ENCODE measurements at places on chromosomes 2 and 18.

DNA sequence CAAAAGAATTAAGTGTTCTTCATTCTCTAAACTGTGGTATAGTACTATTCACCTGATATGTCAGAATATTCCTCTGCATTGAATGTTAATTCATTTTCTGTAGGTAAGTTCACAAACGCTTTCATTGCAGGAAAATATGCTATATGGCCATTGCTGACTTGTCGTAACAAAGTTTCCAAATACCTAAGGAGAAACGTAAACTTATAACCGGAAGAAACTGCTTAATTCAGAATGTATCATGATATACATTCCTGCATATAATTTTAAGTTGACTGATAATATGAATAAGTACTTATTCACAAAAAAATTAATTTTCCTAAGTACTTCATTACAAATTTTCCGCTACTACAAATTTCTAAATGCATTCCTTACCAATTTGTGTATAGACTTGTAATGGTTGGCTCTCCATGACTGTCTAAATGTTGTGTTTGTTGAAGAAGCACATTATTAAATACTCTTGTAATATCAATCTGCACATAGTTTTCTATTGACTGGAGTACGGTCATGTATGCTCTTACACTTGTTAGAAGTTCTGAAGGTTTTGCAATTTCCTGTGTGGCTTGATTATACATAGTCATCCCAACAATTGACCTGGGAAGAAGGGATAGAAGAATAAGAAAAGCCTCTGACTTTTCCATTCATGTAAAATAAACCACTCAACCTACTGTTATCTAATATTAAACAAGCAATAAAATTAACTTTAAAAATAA is 85.4 kb downstream of the NCKAP1 start:
- no peak for DNase-seq

- DNase-seq: no peak
Measured at GRCh38 chr2:100107906-100108647, 34.3 kb downstream of the AFF3 start.

- no peak for DNase-seq
Measured at GRCh38 chr2:148342086-148342485, 302.5 kb upstream of the EPC2 start.

GRCh38 chr2:65639156-65639864 is 206.9 kb upstream of the SPRED2 start:
- DNase-seq: no peak

GRCh38 chr2:160660741-160661140 is 167.1 kb upstream of the RBMS1 start:
- no peak for DNase-seq

- DNase-seq: no peak
Measured at GRCh38 chr18:12497296-12497695, 89.6 kb downstream of the PRELID3A start.

- no peak for DNase-seq
Measured at GRCh38 chr2:47265751-47266231, 110.7 kb upstream of the STPG4 start.

DNA sequence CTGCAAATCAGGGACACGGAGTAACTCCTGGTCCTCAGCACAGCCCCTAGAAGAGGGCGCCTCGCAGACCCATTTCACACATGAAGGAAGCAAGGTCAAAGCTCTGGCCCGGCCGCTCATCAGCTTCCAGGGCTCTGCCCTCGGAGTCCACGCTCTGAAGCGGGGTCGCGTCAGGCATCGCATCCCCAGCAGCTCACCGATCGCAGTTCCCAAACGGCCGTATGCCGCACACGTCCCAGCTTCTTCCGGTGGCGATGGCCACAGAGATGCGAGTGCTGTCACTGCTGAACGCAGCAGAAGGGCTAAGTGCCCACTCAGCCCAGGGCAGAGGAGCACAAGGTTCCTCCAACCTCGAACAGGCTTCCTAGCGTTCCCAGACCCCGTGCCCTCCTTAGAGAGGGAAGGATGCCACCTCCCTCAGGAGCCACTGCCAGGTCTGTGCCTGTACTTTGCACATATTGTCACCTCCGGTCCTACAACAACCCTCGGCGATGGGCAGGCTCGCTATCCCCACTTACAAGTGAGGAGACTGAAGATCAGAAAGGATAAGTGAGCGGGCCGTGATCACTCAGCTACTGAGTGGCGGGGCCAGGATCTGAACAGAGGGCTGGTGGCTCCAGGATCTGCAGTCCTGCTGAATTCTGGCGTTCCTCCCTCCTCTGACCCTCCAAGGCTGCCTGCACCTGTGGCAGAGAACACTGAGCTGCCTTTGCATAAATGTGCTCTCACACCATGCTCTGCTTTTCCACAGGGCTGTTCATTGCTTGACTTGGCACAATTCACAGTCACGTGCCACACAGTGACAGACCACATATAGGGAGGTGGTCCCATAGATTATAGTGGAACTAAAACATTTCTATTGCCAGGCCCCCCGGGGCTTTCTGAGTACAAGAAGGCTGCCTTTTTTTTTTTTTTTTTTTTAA is 71.4 kb downstream of the COPS8 start:
- no peak for DNase-seq

DNA sequence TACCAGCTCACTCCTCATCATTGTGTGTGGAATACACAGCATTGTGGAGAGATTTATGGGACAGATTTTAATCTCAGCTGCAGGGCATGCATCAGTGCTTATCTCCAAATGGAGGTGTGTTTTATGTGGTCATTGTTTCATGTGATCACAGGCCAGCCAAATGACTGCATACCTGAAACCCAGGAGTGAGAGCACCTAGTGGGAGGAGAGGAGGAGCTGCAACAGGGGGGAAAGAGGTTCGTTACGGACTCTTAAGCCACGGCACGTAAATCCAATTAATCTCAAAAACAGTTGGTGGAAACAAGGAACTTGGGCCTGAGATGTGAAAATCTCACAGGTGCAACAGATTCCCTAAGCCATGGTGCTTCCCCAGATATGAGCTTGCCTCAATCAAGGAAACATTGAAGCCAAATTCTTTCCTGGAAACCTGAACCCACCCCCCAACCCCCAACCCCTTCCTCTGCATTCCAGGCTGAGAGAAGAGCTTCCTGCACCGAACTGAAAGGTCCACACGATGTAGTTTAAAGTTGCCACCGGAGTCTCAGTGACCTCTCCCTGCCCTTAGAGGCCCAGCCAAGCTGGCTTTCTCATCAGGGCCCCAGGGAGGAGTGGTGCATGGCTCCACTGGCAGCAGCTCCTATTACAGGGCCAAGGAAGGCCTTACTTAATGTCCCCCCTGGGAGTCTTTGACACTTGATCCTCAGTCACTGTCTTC is 167.4 kb downstream of the C1D start:
- no peak for DNase-seq

DNA sequence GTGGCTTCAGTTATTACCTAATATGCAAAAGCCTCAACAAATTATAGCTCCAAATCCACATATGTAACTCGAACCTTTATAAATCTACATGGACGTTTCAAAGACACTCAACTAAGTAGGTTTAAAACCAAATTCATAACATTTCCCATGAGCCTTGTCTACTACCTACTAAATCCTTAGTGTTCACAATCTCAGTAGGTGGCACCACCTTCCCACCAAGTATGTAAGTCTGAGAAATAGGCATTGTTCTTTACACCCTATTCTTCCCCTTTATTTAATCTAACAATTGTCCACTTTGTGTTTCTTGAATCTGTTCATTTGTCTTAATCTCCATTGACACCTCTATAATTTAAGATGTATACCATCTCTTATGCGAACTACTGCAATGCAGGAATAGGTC is 4.6 kb downstream of the PIGN start:
- no peak for DNase-seq

DNA sequence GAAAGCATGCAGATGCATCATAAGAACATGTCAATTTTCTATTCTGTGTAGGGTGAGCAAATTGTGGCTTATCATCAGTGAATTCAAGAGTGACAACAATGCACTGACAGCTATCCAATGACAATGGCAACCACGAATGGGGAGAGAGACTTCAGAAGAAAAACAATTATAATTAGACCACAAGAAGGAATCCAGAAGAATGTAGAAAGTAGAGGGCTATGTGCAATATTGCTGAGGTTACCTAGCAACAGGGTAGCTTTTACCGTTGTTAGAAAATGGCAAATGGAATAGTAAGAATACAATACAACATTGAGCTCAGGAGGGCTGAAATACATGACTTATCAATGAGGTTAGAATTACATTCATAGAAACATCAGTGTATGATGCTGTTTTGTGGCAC is 71.1 kb upstream of the SESTD1 start:
- no peak for DNase-seq

DNA sequence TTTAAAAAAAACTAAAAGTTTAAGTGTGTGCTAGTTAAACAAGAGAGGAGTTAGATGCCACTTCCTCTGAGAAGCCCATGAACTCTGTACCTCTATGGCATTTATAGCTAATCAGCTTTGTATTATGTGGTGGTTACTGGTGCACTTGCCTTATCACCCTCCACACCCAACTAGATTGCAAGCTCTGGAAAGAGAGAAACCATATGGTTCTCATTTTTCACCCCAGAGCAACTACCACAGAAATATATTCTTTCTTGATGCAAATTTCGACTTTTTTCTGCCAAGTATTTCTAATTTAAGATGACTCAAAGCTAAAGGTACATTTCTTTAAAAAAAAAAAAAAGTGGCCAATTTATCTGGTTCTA is 24.2 kb downstream of the RAPH1 start:
- DNase-seq: no peak

DNA sequence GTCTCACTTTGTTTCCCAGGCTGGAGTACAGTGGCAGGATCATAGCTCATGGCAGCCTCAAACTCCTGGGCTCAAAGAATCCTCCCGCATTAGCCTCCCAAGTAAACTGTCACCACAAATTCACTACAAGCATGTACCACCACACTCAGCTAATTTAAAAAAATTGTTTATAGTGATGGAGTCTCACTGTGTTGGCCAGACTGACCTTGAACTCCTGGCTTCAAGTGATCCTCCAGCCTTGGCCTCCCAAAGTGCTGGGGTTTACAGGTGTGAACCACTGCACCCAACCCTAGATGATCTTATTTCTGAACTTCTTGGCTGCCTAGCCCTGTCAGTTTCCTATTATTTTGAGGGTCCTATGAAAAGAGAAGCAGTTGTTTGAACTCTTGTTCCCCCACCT is 14.8 kb downstream of the DYNC2LI1 start:
- no peak for DNase-seq

DNA sequence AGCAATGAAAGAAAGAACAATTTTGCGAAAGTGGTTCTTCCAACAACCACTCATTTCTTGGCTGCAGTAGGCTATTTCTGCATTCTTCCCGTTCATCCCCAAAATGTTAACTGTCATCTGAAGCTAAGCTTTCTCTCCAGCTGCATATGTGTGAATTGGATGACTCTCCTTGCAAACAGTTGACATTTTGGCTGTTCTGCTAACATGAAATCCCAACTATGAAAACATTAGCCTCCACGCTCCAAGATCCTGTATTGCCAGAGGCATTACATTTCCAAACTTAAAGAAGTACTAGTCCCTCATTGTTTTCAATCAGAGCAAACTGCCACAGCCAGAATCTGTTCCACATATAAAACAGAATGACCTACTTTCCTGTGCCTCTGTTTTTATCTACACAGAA is 88.5 kb downstream of the TGIF1 start:
- DNase-seq: no peak

GRCh38 chr18:7740821-7741220 is 173.7 kb downstream of the PTPRM start:
- no peak for DNase-seq

- DNase-seq: no peak
Measured at GRCh38 chr2:73700131-73700611, 37.0 kb downstream of the TPRKB start.

DNA sequence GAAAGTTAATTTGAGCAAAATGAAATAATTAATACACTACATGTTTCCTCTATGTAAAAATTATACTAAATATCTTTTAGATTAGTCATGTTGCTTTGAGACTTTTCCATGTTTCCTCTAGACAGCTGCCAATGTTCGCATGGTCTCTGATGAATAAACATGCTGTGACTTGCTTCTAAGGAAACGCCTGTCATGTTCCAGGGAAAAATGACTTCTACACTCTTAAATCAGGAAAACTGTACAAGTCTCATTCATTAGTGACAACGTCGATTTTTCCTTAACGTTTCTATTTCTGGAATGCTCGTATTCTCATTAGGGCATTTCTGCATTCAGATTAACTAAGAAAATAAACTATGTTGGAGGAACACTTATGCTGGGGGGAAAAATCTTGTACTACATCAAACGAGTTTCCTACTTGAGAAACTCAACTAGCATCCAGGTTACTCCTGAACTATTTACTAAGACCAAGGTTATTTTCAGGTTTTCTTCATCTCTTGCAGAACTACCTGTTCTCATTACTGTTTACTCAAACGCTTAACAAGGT is 1.6 kb downstream of the COBLL1 start:
- DNase-seq: no peak

DNA sequence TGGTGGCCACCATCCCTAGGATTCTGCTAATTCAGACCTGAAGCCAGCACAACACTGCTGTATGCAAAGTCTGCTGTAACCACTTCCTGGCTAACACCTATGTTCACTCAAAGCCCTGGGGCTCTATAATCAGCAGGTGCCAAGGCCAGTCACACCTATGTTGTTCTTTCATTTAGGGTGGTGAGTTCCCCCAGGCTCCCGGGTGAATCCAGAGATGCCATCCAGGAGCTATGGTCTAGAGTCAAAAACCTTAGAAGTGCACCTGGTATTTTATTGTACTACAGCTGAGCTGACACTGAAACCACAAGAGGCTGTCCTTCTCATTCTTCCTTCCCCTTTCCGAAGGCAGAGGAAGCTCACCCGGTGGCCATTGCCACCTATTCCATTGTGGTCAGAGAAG is 46.2 kb upstream of the CCDC141 start:
- DNase-seq: no peak
